ENCODE measurements at places on chromosomes 2 and 18.

- no peak for DNase-seq
These were observed 150.4 kb upstream of the CYRIA start for GRCh38 chr2:16816016-16816415.

DNA sequence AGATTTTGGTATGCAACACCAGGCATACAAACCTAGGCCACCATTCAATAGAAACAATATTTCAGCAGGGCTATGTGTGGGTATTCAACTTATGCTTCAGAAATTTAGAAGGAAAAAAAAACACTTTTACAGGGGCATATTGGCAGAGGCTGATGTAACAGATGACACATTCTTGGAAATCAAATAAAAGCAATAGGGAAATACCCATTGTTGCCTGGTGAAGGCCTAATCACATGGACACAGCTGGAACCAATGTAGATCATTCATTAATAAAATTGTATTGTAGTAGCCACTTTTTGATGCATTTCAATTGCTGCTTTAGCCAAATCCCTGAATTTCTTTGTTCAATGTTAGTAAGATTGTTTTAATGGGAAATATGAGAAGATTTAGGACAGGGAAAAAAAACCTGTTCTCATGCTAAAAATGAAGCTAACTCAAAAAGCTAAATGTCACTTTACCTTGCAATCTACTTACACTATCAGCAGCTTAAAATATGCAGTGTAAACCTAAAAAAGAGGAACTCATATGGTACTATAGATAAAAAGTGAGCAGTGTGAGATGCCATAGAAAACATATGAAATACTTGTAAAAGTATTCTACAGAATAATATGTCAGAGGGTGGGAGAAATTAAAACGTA lies 289.4 kb downstream of the ZEB2 start:
- no peak for DNase-seq

GRCh38 chr18:74476140-74476539 lies 19.0 kb upstream of the DIPK1C start:
- no peak for DNase-seq

GRCh38 chr2:11537951-11538350 lies 4.1 kb downstream of the GREB1 start:
- no peak for DNase-seq

GRCh38 chr18:39681061-39681460 lies 2115.5 kb upstream of the CELF4 start:
- no peak for DNase-seq

- no peak for DNase-seq
These were observed 70.2 kb downstream of the DLGAP1 start for GRCh38 chr18:4384932-4385331.

- no peak for DNase-seq
These were observed 485.4 kb upstream of the SLC8A1 start for GRCh38 chr2:40937284-40937683.

DNA sequence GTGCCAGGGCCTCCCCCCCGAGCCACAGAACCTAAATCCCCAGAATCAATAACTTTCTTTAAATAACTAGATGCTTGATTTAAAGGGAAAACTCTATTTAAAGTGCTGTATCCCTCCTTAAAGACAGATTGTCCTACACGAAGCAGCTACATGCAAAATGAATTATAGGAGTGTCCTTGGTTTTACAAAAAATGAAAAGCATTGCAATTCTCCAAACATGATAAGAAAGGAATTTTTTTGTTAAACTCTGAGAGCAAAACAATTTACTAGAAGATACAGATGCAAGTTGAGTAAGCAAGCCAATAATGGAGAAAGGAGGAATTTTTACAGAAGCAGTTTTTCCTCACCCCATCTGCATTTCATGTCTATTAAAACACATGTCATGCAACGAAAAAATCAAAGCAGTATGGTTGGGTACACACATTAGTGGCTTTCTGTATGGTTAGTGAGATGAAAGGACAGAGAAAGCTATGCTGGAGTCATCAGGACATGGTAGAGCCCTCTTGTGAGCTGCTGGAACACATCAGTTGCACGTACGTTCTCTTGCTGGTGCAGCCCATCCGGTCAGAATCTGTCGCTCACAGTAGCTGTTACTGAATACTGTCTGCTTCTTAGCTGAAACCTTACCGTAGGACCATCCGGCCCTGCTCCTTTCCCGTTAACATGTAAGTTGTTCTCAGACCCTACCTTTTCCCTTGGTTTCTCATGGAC lies 25.9 kb upstream of the STEAP3 start:
- DNase-seq, result no peak

- no peak for DNase-seq
These were observed 28.7 kb downstream of the SMAD2 start for GRCh38 chr18:47901624-47902362.

DNA sequence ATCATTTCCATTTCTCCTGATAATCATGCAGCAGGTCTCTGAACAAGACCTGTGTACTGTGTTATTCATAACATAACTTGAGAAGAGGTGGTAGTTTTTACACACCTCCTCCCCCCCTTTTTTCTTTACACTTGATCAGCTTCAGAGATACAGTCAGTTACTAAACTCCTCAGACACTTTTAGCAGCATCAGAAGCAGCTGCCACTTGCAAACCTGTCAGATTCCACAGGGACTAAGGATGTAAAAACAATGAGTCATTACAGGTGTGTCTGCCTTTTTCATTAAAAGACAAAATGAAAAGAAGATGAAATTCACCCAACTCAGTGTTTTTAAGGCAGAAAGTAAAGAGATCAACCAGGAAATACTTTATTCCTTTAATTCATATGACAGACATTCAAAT lies 254.0 kb downstream of the NRXN1 start:
- DNase-seq, result no peak

GRCh38 chr2:207394812-207395534 lies 134.8 kb upstream of the CREB1 start:
- DNase-seq, result no peak

GRCh38 chr18:78113940-78114251 lies 864.2 kb downstream of the GALR1 start:
- DNase-seq, result no peak

GRCh38 chr2:217685255-217685605 lies 317.6 kb downstream of the TNS1 start:
- no peak for DNase-seq

DNA sequence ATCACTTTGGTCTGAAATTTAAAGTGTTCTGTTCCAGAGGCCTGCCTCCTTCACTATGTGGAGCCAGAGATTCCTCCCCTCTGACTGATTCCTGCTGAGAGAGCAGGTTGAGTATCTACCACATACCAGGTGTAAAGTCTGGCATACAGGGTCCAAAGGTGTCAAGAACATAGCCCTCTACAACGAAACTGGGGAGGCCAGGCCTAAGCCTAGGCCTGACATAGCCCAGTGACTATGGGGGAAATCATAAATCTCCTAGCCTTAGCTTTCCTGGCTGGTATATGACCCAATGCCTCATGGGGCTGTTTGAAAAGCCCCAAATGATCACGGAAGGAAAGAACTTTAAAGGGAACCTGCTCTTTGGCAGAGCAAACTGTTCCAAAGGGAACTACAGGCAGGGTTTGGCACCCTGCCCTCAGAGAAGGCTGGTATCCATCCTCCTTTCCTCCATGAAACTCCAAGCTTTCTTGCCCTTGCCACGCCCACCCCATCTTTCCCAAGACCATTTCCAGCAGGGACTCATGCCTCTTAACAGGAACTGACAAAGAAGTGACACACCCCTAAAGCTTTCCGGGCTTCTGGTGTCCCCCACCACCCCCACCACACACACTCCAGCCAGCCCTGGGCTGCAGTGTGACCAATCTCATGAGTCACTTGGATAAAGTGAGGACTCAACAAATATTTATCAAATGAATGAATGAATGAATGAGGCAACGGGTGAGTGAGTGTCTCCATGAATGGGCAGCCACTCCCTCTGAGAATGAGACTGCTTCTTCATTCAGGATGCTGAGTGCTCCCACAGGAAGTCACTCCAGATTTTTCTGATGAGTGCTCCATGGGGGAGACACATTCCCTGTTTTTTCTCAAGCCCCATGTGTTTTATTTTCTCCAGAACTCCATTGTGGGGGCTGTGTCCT lies 114.5 kb upstream of the STPG4 start:
- no peak for DNase-seq

DNA sequence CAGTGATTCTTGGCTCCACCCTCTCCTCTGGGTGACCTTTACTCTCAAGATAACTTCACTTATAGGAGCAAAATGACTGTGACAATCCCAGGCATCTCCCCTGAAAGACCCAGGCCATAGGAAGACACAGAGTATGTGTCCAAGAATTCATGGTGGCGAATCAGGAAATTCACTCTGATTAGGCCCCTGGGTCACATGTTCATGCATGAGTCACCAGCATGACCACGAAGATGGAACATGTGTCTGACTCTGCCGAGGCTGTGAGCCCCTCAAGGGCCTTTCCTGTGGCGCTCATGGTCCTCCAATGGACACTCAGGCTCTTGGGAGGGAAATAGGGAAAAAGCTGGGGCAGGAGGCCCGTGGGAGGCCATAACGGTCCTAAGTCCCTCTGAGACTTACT lies 74.0 kb upstream of the TEX51 start:
- DNase-seq, result no peak

- no peak for DNase-seq
These were observed 2010.0 kb upstream of the PIK3C3 start for GRCh38 chr18:39945076-39945475.

DNA sequence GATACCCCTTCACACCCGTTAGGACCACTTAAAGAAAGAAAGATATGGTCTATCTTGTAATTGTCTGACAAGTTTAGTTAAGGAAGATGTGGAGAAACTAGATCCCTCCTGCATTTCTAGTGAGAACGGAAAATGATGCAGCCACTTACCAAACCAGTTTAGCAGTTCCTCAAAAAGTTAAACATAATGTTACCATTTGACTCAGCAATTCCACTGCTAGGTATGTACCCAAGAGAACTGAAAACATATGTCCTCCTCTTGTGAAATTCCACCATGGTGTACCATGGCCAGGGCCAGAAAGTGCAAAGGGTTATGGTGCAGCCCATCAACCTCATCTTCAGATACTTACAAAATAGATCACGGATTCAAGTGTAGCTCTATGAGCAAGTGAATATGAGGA lies 79.0 kb upstream of the ID2 start:
- no peak for DNase-seq

DNA sequence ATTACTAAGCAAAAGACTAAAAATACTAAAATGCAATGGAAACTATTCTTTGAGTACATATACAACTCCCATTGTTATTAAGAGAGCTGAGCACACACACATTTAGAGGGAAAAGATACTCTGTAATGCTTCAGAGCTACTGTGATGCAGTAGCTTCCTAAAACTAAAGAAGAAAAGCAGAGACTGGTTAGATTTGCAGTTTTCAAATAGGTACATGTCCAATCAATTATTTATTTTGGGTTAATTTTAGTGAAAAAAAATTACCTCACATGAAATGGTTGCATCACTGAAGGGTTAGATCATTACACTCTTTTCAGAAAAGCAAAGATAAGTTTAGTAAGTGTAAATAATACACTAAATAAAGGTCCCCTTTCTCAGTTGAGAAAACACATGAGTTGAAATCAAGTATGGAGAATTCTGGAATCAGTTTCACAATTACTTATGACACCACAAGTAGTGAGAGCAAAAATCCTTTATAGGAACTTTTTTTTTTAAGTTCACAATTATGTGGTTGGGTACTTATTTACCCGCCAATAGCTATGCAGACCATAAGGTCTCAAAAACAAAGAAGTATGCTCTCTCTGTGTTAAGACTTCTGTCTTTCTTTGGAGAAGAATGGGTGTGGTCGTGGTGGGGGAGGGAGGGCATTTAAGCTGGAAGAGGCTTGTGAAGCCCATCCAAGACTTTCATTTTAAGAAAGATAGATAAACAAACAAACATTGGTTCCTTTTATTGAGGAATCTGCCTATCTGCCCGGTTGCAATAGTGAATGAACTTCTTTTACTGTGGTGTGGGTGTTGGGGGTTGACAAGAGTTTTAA lies 25.3 kb upstream of the SERTAD2 start:
- DNase-seq, result no peak

DNA sequence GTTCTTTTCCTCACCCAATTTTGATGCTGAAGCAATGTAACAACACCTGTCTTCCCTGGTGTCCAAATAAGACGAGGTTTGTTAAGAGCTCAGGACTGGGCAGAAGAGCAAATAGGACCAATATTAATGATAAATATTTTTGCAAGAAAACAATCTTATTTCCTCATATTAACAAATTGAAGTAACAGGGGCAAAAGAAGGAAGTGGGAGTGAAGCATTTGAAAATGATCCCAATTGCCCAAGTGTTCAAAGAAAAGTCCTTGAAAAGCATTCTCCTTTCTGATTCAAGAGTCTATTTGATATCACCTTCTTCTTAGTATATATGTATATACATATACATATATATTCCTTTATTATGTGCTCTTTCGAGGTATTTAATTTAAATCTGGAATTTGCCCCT lies 418.8 kb downstream of the ARHGAP15 start:
- no peak for DNase-seq

GRCh38 chr2:217286833-217287232 lies 427.0 kb upstream of the TNP1 start:
- DNase-seq, result no peak

DNA sequence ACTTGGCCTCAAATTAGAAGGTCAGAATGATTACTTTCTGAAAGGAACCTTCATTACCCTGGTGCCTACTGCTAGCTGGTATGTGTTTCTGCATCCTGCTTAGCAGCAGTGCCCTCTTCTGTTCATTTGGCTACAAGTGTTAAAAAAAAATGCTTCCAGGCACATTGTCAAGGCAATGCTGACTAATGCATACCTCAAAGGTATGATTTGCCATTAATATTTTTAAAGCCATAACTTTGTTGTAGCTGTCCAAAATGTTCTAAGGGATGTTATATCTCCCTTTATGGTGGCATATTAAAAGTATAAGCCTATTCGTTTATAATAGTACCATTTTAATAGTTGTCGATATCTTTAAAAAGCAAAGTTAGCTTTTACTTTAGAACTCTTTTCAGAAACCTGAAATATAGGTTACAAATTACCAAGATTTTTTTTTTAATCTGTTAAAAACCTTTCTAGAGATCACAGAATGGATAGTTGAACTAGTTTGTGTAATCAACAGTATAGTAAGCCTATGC lies 52.0 kb upstream of the FAM171B start:
- peak; percentile 11 for DNase-seq

GRCh38 chr2:230700447-230700846 lies 12.2 kb upstream of the CAB39 start:
- DNase-seq, result no peak

DNA sequence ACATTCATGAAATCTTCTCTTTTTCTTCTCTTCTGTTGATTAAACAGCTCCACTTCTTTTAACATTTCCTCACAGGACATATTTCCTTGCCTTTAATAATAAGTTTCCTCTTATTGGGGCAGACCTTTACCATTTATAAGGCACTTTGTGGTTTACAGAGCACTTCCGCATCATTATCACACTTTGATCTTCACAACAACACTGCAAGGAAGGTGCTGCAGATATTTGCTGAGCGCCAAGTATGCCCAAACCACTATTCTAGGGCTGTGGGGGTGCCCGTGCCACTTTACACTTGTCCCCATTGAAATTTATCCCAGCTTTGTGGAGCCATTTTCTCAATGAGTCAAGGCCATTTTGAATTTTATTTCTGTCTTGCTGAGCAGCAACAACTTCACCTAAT lies 246.6 kb downstream of the SS18 start:
- DNase-seq, result no peak

DNA sequence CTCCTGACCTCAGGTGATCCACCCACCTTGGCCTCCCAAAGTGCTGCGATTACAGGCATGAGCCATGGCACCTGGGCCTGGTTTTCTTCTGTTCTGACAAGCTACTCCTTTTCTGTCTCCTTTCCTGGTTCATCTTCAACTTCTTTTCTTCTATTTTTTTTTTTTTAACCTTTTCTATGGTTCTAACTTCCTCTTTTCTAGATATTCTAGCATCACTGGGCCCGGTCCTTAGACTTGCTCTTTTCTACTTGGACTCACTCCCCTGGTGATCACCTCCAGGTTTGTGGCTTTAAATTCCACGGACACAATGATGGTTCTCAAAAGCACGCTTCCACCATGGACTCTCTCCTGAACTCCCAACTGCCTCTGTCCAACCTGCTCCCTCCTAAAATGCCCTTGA lies 2.0 kb downstream of the EIF2AK2 start:
- DNase-seq, result no peak
